ENCODE measurements at places on chromosomes 11 and 22.
A peak's percentile ranks its signal among the peaks of the same experiment; 100 is the strongest.

DNA sequence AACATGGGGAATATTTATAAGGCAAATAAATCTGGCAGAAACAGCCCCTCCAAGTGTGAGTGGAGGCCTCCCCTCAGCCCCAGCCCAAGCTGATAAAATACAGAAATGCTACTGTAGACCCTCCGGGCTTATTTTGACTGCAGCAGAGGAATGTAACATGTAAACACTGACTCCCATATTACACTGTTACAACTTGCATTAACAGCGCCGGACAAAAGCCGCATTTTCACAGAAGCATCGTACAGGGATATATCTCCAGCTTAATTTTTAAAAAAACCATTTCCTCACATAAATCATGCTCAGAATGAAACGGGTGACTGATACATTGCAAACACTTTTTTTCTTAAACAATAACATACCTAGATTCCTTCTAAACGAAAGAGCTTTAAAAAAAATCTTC, 36.6 kb upstream of the COMT start:
- no peak for DNase-seq

- DNase-seq: no peak
Observed at GRCh38 chr11:95283650-95284049, 52.6 kb upstream of the SESN3 start.

DNA sequence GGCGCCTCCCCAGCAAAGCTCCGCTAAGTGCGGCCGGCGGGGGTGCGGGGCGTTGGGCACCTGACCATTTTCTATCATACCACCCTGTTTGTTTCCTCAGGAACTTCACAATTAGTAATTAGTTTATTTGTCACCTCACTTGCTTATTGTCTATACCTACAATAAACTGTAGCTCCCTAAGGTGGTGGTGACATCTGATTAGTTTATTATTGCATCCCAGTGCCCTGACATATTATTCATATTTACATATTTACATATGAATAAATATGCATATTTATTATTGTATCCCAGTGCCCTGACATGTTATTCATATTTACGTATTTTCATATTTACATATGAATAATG, 24.7 kb upstream of the SORL1 start:
- DNase-seq: no peak

DNA sequence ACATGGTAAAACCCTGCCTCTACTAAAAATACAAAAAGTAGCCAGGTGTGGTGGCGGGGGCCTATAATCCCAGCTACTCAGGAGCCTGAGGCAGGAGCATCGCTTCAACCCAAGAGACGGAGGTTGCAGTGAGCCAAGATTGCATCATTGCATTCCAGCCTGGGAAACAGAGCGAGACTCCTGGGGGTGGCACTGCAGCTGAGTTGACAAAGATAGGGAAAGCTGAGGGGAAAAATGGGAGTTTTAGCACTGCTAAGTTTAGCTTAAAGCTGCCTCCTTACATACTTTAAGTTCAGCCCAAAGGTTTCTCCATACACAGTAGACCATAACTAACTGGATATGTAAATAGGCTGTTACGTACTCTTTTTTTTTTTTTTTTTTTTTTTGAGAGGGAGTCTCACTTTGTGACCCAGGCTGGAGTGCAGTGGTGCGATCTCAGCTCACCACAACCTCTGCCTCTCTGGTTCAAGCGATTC, 9.0 kb upstream of the USP28 start:
- no peak for DNase-seq

GRCh38 chr22:29308791-29309262, 2.4 kb downstream of the GAS2L1 start:
- DNase-seq: no peak

DNA sequence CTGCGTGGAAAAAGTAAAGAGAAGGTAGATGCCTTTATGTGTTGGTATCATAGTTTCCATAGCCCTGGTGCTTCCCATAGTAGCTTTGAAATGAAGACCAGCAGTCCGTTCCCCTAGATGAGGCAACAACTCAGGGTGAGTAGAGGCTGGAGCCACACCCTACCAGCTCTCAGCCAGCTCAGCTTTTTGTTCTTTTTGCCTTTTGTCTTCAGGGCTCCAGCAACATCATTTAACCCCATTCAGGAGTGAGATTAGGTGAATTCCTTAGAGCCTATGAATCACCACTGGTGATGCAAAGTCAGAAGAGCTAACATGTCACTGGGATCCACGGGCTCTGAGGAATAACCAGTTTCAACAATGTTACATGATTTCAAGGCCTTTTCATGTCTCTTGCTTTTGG, 14.0 kb upstream of the SESN3 start:
- no peak for DNase-seq

DNA sequence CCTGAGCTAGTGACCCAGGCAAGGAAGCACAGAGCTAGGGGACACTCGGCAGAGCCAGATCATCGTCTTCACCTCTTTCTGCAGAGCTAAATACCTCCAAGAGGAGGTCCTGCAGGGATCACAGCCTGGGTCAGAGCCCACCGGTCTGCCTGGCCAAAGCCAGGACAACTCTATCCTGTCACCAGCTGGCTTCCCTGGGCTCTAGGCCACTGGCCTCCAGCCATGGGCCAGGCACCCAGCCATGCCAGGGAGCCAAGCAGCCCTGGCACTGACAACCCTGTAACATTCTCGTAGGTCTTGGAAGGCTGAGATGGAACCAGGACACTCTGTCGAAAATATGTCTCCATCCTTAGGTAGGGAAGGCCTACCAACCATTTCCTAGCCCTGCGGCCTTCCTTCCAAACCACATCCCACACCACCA, 270.1 kb downstream of the BUD13 start:
- DNase-seq: no peak

- DNase-seq: no peak
Observed at GRCh38 chr11:79212741-79213190, 228.1 kb downstream of the TENM4 start.

DNA sequence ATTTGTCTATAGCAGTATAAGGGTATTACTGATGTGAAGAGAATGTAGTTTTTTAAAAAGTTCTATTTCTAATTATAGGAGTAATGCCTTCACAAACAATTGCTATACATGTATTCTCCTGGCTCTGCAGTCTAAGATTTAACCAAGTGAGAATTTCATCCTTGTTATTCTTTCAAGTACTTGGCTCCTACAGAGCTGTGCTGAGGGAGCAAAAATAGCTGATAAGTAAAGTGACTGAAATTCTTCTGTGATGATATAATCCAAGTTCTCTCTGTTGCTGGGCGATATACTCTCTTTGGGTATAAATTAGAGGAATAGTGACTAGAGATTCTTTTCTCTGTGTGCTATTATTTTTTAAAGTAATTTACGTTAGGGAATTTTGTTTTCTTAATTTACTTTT, 68.0 kb downstream of the PGR start:
- no peak for DNase-seq

GRCh38 chr11:45859661-45860140, 12.4 kb downstream of the CRY2 start:
- DNase-seq: peak; percentile 36

GRCh38 chr11:88249706-88250105, 74.5 kb upstream of the RAB38 start:
- no peak for DNase-seq

DNA sequence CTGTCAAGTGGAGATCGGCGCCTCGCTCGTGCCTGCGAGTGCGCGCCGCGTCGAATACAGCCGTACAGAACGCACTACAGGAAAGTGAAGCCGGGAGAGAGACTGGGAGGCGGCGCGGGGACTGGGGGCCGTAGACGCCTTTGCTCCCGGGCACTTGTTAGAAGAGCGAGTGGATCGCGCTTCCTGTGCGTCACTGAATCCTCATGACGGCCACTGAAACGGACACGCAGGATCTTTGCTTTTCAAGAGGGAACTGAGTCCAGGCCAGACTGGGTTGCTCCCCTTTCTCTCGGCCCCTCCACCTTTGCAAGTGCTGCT, 314 bp downstream of the RIC8A start:
- no peak for DNase-seq

GRCh38 chr22:39685336-39686177, 115.0 kb downstream of the CACNA1I start:
- DNase-seq: no peak

GRCh38 chr11:93895106-93895862, 44.9 kb upstream of the VSTM5 start:
- peak; percentile 64 for DNase-seq
